ENCODE measurements at places on chromosomes 12 and 14. TPM values are rescaled to one million over a fixed set of nuclear protein-coding genes. Genes with fewer than 3 reads are reported as not detected.
A peak's percentile ranks its signal among the peaks of the same experiment; 100 is the strongest.

DNA sequence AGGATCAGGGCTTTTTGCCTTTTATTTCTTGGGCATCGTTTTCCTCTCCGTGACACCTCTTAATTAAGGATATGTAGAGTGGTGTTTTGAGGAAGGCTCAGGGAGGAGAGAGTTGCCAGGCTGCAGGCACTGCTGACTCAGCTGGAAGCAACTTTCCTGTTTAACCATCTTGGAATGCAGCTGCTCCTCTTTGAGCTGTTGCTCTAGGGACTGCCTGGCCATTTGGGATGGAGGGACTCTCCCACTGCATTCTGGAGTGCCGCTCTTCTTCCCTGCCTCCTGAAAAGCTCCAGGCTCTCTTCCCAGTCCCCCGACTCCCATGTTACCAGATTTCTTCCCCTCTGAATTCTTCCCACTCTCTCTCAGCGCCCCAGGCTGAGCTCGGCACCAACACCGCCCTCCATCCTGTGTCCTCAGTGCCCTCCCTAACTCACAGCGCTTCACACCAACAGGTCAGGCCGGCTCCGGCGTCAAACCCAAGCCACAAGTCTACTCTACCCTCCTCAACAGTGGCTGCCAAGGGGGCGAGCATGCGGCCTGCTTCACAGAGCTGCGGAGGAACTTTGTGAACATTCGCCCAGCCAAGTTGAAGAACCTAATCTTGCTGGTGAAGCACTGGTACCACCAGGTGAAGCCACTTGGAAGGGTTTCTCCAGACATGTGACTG is 5.9 kb downstream of the OAS3 start:
- H3K27ac ChIP-seq: no peak overlapping the region
- peaks cover 21% of the 10 kb centered on the region for H3K36me3 ChIP-seq
- no peaks in the 10 kb centered on the region for H3K27me3 ChIP-seq
- no peak for DNase-seq
- H3K4me3 ChIP-seq: no peak overlapping the region

DNA sequence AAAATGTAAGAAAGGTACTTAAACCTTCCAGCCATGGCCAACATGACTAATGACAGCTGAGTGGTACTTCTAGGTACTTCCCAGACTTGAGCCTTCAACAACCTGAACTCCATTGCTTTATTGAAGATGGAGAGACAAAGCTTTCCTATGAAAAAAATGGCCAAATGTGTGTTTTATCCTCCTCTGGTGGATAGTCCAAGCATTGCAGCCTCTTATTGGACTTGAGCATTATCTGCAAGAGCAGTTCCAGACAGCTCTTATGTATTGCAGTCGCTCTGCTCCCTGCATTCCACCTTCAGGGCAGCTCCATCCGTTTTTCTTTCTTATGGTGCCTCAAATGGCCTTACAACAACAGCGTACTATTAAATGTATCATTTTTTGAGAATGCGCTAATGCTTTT is 588.2 kb downstream of the NRXN3 start:
- no peaks in the 10 kb centered on the region for H3K4me1 ChIP-seq
- H3K4me3 ChIP-seq: no peak overlapping the region
- no peak overlapping the region for H3K27ac ChIP-seq
- H3K36me3 ChIP-seq: no peaks in the 10 kb centered on the region

GRCh38 chr12:64735442-64735841 is 23.8 kb downstream of the GNS start:
- H3K4me1 ChIP-seq: peaks cover 15% of the 10 kb centered on the region
- no peak overlapping the region for H3K27ac ChIP-seq
- peaks cover 45% of the 10 kb centered on the region for H3K36me3 ChIP-seq
- H3K27me3 ChIP-seq: no peaks in the 10 kb centered on the region

The SLCO1B1 gene
- total RNA-seq: not detected

DNA sequence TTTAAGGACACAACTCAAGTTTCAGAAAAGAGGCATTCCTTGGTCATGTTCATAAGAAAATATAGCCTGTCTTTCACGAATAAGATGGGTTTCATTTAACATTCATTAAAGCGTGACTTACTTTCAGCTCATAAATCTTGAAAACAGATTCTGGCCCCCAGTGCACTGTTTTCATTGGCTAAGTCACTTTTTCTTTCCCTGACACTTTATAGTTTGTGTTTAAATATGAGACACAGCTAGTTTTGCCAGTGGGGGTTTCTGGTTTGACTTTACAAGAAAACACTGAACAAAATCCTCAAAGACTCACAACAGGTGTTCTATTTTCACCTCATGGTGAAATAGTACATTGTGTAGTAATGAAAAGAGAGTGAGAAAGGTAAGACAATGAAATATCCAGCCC is 65.9 kb downstream of the PHLDA1 start:
- H3K4me3 ChIP-seq: no peak overlapping the region
- no peak for DNase-seq
- H3K36me3 ChIP-seq: no peaks in the 10 kb centered on the region

- no peaks in the 10 kb centered on the region for H3K4me1 ChIP-seq
- H3K36me3 ChIP-seq: no peaks in the 10 kb centered on the region
- no peak overlapping the region for H3K4me3 ChIP-seq
- no peak for DNase-seq
- no peaks in the 10 kb centered on the region for H3K27me3 ChIP-seq
These were observed 138.2 kb upstream of the NCOR2 start for GRCh38 chr12:124705545-124706138.

GRCh38 chr12:2110127-2110526 is 57.3 kb downstream of the CACNA1C start:
- H3K27me3 ChIP-seq: no peaks in the 10 kb centered on the region
- no peak for DNase-seq
- H3K4me3 ChIP-seq: no peak overlapping the region
- no peak overlapping the region for H3K27ac ChIP-seq
- no peaks in the 10 kb centered on the region for H3K36me3 ChIP-seq
- no peaks in the 10 kb centered on the region for H3K4me1 ChIP-seq

The BLTP3B gene
- total RNA-seq: 48.7 TPM

DNA sequence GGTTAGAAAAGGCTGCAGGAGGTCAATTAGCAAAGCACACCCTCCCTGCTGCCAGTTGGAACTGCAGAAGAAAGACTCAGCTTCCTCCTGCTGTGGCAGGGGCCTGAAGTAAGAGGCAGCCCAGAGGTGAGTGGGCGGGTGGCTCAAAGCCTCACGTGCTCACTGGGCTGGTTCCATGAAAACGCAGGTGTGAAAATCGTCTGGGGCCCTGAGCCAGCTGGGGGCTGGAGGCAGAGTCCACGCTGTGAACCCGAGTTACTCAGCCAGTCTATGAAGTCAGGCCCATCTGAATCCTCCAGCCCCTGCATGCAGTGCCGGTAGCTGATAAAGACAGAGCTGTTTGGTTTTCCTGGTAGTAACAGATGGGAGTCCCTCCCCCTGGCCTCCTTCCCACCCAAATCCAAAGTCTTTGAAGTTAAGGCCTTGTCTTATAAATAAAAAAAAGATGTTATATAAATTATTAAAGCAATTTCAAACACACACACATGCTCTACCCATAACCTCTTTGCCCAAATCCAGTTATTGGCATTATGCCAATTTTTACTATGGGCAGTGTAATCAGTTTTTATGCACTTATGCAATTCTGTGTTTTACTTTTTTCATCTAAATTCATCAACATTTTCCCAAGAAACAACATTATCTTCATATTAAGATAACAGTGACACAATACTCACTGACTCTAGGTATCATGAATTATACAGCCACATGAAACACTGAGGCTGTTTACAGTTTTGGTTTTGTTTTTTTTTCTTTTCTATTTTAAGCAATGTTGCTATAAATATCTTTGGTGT is 57.9 kb upstream of the PNMA1 start:
- H3K4me3 ChIP-seq: peak overlapping the region; percentile 12
- peaks cover 73% of the 10 kb centered on the region for H3K4me1 ChIP-seq
- peaks cover 5% of the 10 kb centered on the region for H3K36me3 ChIP-seq
- peak; percentile 90 for DNase-seq
- no peaks in the 10 kb centered on the region for H3K27me3 ChIP-seq

The PDZRN4 gene
- not detected for total RNA-seq

GRCh38 chr14:20652996-20653975 is 11.8 kb upstream of the OR6S1 start:
- H3K27me3 ChIP-seq: peaks cover 56% of the 10 kb centered on the region
- no peak overlapping the region for H3K27ac ChIP-seq
- H3K36me3 ChIP-seq: no peaks in the 10 kb centered on the region
- peaks cover 16% of the 10 kb centered on the region for H3K4me1 ChIP-seq
- DNase-seq: peak; percentile 86
- peak overlapping the region; percentile 66 for H3K4me3 ChIP-seq

- no peaks in the 10 kb centered on the region for H3K4me1 ChIP-seq
- no peak for DNase-seq
- no peak overlapping the region for H3K27ac ChIP-seq
- peaks cover 9% of the 10 kb centered on the region for H3K27me3 ChIP-seq
- no peak overlapping the region for H3K4me3 ChIP-seq
- H3K36me3 ChIP-seq: peaks cover 3% of the 10 kb centered on the region
These were observed 102.1 kb downstream of the FIGNL2 start for GRCh38 chr12:51746416-51746815.

The SOCS2 gene
- total RNA-seq: 8.9 TPM

- H3K4me1 ChIP-seq: peaks cover 22% of the 10 kb centered on the region
- DNase-seq: peak; percentile 72
- H3K36me3 ChIP-seq: peaks cover 64% of the 10 kb centered on the region
- H3K27ac ChIP-seq: no peak overlapping the region
- H3K4me3 ChIP-seq: no peak overlapping the region
- no peaks in the 10 kb centered on the region for H3K27me3 ChIP-seq
These were observed 21.8 kb downstream of the GOLGA3 start for GRCh38 chr12:132806857-132807256.

GRCh38 chr12:11752403-11753149 is 103.1 kb downstream of the ETV6 start:
- H3K27me3 ChIP-seq: no peaks in the 10 kb centered on the region
- H3K4me1 ChIP-seq: peaks cover 13% of the 10 kb centered on the region
- no peak overlapping the region for H3K27ac ChIP-seq
- H3K4me3 ChIP-seq: no peak overlapping the region
- DNase-seq: no peak
- H3K36me3 ChIP-seq: peaks cover 51% of the 10 kb centered on the region

The MGST1 gene
- not detected for total RNA-seq

The TMEM229B gene
- 1.3 TPM for total RNA-seq

The OR4E2 gene
- not detected for total RNA-seq

The CDKN3 gene
- 133 TPM for total RNA-seq

- peaks cover 16% of the 10 kb centered on the region for H3K27me3 ChIP-seq
- peak; percentile 7 for DNase-seq
- no peak within 1 kb of the TSS for H3K4me3 ChIP-seq
- H3K36me3 ChIP-seq: peaks cover 8% of the 10 kb centered on the region
- peaks cover 38% of the 10 kb centered on the region for H3K4me1 ChIP-seq
These were observed at the start of gene USP44 for GRCh38 chr12:95551305-95551704. TSS of gene USP44 (minus strand) at chr12:95551476. CDS start at chr12:95534256, 17,220 bp downstream.

DNA sequence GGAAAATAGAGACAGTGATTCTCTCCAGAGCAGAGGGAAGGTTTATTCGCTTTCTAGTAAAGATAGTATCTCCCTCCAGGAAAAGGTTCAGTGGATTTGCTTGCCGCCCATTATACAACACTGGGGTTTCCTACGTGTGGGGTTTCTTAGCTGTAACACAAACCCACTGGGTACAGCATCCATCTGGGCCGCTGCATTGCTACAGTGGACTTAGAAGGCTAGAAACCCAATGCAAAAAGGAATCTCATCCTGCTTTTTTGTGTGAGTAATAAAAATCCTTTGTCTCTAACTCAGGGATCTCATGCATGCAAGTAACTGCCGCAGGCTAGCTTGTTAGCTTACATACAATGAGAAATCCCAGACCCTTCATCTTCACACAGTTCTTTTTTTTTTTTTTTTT is 67.1 kb upstream of the BCL2L14 start:
- DNase-seq: no peak
- peaks cover 47% of the 10 kb centered on the region for H3K4me1 ChIP-seq
- peaks cover 16% of the 10 kb centered on the region for H3K36me3 ChIP-seq
- H3K27me3 ChIP-seq: no peaks in the 10 kb centered on the region
- no peak overlapping the region for H3K27ac ChIP-seq
- H3K4me3 ChIP-seq: no peak overlapping the region

DNA sequence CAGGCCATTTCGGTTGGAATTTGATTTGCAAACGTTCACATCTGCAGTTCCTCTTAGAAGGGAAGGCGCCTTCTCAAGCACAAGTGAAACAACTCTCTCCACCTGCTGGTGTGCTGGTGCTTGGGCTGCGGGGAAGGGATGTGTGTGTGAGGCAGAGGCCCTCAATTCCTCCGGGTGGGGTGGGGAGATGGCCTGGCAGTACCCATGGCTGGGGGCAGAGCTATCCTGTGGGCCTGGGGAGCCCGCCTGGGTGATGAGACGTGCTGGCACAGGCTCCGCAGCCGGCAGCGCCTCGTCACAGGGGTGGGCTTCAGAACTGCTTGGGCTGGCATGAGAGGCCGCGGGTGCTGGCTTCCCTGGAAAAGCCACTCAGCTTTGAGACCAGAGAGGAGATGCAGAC is 28.9 kb upstream of the TDRD9 start:
- H3K4me3 ChIP-seq: no peak overlapping the region
- peaks cover 3% of the 10 kb centered on the region for H3K4me1 ChIP-seq
- no peaks in the 10 kb centered on the region for H3K36me3 ChIP-seq

DNA sequence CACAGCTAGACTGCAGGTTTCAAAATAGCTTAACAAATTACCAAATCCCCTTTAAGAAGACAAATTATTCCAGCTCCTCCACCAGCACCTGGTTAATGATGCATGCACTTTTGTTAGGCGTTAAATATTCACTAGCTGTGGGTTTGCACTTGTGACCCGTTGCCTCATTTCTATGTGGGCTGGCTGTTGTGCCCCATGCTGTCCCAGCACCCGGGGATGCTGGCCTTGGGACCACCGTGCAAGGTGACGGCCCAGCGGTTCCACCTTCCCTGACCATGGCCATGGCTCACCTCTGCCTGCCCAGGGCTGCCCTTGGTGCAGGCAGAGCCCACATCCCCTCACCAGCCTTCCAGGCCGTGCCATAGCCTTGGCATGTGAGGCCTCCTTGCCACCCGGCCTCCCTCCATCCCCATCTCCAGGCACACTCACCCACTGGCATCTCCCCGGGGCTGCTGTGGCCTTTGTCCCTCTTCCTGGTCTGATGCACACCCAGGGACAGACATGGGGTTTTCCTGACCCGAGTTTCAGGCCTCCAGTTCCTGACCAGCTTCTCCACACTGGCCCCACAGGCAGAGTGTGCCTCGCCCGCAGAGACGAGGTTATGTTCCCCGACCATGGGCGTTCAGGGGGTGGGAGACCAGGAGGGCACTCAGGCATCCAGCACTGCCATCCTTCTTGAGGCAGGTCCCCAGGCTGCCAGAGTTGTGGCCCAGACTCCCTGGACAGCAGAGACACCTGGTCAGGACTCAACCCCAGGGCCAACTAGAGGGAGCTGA is 20.3 kb upstream of the C14orf180 start:
- H3K4me1 ChIP-seq: no peaks in the 10 kb centered on the region
- H3K27me3 ChIP-seq: peaks cover under 1% of the 10 kb centered on the region
- no peak overlapping the region for H3K4me3 ChIP-seq
- DNase-seq: no peak
- H3K36me3 ChIP-seq: no peaks in the 10 kb centered on the region
- no peak overlapping the region for H3K27ac ChIP-seq

DNA sequence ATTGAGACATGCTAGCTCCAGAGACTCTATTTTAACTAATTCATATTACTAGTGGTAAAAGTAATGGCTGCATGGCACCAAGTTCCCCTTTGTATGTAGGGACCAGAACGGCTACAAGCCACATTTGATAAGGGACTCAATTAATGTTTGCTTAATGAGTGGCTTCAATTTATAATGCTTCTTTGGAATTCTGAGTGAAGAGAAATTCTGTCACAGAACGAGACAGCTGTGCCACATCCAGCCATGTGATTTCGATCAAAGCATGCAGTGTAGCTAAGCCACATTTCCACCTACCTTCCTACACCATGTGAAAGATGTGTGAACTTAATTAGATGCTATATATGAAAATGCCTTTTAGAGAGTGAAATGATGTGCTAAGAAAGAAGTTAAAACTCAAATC is 217.4 kb downstream of the ACSS3 start:
- DNase-seq: no peak
- no peak overlapping the region for H3K4me3 ChIP-seq
- H3K27ac ChIP-seq: no peak overlapping the region
- no peaks in the 10 kb centered on the region for H3K36me3 ChIP-seq

The SLCO1B3 gene
- total RNA-seq: not detected

The TTC7B gene
- 8.2 TPM for total RNA-seq

Data from activated CD4-positive, alpha-beta T cell treated with anti-CD3 and anti-CD28 coated beads for 36 hours (primary cell).